IMR-90 (cell line): ENCODE measurements at places on chromosomes 7 and 10.

DNA sequence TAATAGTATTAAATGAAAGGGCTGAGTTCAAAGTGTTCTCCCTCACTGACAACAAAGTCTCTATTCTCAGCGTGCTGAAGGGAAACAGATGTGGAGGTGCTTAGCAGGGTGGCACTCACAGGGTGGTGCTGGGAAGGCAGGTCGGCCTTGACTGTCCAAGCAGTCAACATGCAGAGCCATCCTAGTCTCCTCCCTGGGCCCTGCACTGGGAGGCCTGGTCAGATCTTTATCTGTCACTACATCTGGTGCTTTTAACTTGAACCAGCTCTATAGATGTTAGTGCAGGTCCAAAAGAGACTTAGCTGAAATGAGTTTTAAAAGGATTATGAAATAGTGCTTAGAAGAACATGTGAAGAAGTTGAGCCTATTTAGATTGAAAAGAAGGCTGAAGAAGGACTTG lies 82.1 kb downstream of the AVL9 start:
- no peak for DNase-seq

- no peak for DNase-seq
These were observed 454.4 kb downstream of the AUTS2 start for GRCh38 chr7:70052691-70053090.

- peak; percentile 61 for DNase-seq
These were observed 21.8 kb downstream of the CFAP69 start for GRCh38 chr7:90266808-90267207.

DNA sequence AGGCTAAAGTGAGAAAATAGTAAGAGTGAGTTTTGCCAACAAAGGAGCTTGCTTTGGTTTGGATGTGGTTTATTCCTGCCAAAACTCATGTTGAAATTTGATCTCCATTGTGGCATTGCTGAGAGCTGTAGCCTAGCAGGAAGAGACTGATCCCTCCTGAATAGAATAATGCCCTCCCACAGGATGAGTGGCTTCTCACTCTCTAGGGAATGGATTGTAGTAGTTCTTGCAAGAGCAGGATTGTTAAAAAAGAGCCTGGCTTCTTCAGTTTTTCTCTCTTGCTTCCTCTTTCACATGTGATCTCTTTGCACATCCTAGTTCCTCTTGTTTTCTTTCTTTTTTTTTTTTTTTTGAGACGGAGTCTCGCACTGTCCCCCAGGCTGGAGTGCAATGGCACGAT lies 34.4 kb downstream of the ASAH2 start:
- peak; percentile 10 for DNase-seq

DNA sequence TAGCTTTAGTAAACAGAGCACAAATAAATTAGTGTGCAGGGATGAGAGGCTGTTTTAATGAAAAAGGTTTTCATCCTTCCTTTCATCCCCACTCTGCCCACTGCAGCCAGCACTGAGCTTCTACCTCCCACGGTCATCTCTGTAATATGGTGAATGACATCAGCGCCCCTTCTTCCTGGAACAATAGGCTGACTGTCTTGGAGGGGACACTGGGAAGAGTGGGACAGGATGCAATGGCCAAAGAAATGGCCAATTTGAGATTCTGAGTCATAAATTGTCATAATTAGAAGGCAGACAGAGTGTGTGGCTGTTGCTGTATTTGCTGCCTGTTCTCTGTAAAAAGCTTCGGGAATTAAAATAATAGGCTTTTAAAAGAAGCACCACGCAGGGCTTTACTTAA lies 126.7 kb upstream of the CALN1 start:
- no peak for DNase-seq

DNA sequence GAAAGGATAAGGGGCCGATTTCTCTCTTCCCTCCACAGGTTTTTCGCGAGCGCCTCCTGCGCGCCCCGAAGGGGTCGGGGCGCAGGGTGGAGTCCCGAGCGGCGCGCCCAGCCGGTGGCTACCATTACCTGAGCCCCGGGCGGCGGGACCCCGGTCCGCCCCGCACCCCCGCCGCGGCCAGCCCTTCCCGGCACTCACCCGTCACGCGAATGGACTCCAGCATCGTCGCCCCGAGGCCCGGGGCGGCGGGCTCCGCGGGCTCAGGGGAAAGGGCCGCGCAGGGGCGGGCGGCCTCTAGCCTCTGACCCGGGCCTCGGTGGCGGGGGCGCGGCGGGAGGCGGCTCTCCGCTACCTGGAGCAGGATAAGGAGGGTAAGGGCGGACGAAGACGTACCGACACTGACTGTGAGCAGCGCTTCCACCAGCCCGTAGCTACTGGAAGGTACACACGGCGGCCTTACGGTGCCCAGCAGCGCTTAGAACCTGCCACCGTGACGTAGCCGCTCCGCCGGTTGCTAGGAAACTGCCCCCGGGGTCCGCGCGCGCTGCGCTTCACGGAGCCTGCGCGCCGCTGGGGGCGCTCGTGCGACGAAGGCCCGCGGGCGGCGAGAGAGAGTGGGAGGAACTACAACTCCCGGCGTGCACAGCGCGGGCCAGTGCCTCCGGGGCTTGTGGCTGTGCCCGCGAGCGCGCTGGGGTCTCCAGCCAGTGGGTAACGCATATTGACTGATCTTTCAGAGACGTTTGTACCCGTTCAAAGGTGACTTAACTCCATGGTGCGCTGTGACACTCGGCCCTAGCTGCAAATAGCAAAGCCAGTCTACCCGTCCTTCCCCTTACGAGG lies 22.7 kb upstream of the ANLN start:
- peak; percentile 69 for DNase-seq
